ENCODE measurements at places on chromosomes 11 and 22.

GRCh38 chr22:39175353-39176142 lies 23.1 kb upstream of the CBX7 start:
- no peak for DNase-seq

DNA sequence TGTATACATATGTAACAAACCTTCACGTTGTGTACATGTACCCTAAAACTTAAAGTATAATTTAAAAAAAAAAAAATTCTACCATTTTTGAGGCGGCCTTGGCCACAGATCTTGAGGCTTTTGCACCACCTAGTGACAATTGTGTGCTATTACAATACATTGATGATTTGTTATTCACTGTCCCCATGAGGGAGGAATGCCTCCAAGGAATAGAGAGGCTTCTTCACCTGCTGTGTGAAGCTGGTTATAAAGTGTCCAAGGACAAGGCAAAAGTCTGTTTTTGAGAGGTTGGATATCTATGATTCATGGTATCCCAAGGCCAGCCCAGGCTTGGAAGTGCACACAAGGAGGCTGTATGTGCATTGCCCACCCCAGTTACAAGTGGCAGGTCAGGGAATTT lies 30.7 kb downstream of the SLC22A25 start:
- peak; percentile 33 for DNase-seq

GRCh38 chr11:76385903-76386302 lies 4.8 kb downstream of the GVQW3 start:
- DNase-seq: no peak

DNA sequence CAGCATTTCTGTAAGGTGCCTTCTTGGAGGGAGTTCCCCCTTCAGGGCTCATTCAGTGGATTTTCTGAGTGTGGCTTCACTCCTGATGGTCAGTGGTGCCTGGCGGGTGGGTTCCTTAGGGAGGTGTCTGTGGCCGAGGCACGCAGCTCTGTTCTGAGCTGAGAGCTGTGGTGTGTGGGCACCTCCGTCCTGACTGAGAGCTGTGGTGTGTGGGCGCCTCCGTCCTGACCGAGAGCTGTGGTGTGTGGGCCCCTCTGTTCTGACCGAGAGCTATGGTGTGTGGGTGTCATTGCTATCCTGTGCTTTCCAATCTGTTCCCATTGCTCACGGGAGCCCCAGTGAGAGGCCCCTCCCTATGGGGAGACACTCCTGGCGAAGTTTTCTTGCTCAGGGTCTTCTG lies 39.8 kb downstream of the MUC6 start:
- DNase-seq: no peak

GRCh38 chr11:76667271-76667818 lies 3.2 kb downstream of the LRRC32 start:
- DNase-seq: no peak

DNA sequence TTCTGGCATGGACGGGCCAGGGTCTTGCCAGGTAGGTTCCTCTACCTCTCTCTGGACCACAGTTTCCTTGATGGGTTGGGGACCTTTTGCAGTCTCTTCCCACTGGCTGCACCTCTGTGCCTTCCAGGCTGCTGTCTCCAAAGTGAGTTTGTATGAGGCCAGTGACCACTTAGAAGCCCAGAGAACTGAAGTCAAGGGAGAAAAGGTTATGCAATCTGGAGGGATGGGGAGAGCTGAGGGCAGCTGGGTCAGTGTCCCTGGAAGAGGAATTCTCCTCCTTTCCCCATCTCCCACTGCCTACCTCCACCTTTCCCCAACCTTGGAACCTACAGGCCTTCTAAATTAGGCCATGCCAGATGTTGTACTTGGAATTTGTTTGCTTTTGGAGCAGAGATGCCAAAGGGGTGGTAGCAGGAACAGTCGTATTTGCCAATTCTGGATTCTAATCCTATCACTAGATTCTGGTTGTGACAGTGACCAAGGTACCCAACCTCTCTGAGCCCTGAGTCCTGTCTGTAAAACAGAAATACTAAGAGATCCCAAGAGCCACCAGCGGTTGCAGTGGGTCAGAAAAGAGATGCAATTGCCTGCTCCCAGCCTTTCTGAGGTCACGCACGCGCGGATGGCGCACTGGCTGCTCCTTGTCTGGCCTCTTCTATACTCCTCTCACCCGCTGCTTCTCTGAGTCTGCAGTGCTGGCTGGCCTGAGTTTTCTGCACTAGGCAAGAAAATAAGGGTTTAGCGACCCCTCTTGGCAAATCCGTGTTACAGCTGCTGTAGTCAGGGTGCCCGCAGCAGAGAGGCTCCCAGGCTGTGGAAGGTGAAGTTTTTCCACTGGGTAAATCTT lies 10.7 kb upstream of the ACCSL start:
- DNase-seq: peak; percentile 68

DNA sequence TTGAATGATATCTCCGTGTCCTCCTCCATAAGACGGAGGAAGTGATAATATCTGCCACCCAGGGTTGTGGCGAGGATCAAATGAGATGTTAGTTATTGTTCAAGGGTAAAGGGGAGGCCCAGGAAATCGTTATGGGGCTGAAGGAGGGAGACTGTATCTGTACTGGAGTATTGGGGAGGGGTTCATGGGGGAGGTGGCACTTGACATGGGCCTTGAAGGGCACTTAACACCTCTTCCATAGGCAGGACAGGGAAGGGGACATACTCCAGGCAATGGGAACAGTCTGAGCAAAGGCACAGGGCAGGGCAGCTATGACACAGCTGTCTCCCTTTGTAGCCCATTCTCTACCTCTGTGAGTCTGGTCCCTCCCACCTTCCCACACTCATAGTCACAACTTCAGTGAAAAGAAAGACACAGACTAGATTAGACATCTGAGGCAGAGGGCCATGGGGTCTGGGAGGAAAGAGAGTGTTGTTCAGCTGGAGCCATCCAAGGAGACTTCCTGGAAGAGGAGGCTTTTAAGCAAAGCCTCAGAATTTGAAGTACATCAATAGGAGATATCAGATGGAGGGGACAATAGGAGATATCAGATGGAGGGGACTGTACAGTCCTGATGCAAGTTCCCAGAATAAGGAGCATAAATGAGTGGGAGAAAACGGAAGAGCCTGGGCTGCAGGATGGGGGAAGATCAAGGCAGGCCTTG lies 15.8 kb upstream of the DGKZ start:
- DNase-seq: no peak

DNA sequence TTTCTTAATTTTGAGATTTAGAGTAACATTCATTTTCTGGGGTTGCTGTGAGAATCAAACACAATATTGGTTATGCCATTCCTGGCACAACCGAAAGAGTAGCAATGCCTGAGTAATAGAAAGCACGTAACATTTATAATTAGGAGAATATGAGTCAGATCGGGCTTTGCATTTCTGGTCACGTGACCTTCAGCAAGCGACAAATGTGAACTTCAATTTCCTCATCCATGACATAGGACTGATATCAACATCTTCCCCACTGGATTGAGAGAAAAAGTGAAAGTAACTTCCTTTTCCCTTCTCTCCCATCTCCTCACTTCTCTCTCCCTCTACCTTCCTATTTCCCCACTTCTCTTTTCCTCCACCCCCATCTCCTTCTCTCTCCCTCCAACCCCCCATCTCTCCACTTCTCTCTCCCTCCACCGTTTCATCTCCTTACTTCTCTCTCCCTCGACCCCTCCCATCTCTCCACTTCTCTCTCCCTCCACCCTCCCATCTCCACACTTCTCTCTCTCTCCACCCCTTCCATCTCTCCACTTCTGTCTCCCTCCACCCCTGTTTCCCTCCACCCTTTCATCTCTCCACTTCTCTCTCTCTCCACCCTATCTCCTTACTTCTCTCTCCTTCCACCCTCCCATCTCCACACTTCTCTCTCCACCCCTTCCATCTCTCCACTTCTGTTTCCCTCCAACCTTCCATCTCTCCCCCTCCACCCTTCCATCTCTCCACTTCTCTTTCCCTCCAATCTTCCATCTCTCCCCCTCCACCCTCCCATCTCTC lies 33.5 kb upstream of the CAT start:
- peak; percentile 89 for DNase-seq

DNA sequence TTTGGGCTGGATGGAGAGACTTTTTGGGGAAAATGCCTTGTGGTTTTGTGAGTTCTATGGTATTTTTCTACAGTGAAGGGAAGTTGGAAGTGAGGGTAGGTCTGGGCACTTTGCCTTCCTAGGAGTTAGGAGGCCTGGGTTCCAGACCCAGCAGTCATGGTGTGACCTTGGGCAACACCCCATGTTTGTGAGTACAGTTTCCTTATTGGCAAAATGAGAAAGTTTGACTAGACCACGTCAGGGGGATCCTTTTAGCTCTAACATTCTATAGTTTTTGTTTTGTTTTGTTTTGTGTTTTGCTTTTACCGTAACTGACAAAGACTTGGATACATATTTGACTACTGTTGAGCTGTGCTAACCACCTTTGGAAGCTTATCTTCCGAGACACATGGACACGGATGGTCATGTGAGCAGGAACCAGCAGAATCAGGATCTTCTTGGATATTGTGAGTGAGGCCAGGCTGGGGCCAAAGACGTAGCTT lies 109.0 kb downstream of the PKNOX2 start:
- no peak for DNase-seq

DNA sequence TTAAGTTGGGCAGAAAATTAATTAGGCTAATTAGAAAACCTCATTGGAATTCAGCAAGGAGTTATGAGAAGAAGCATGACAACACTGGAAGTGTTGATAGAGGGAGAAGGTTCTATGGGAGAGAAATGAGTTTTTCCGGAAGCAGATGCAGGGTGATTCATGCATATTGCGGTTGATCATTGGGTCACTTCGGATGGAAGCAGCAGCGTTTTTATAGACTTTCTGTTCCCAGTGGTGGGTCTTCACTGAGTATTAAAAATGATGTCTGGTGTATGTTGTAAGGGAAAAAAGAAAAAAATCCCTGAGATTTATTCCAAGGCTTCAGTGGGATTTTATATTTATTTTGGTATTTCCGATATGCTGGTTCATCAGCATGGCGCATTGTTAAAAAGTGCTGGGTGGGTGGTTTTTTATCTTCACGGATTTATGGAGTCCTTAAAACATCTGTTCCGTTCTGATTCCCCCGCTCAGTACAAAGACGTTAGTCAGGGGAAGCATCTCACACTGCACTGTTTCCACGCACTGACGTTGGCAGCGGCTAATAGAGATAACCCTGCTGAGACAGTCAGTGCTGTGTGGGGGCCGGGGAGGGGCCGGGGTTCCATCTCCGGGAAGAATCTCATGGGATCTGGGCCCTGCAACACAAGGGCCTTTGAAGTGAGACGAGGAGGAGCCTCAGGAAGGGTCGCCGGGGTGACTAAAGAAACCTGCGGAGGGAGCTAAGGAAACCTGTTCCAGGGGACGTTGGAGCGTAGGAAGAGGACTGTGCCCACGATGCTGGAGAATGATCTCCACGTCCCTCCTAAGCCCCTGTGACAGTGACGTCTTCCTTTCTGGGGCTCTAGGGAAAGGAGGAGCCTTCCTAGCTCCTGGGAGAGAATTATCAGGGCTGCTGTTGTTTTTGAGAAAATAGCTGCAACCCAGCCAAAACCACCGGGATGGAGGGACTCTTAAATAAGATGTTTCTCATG lies 390.0 kb downstream of the NTM start:
- no peak for DNase-seq

DNA sequence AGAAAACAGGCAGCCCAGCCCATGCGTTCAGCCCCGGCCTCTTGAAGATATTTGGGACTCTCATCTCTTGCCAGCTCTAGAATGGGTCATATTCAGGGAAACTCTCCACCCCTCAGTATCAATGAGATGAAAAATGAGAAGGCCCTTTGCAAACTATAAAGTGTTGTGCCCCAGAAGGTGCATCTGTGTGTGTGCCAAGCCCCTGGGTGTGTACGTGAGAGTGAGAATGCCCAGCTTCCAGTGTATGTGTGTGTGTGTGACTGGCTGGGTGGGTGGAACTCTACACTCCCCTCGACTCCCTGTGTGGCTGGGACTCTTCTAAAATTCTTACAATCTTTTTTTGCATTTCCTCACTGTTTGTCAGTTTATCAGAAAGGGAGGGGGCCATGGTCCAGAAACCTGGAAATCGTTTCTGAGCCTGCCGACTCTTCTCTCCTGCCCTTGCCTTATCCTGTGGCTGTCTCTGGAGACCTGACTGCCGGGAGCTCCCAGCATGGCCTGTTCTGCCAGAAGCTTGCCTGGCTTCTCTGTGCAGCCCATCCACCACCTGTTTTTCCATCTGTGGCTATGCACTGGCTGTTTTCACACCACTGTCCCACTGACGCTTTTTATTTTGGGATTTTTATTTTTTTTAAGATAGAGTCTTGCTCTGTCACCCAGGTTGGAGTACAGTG lies 1.2 kb downstream of the P2RY6 start:
- no peak for DNase-seq

GRCh38 chr11:72807021-72807693 lies 7.1 kb upstream of the ATG16L2 start:
- DNase-seq: no peak

GRCh38 chr11:93744669-93745004 lies 3.2 kb downstream of the C11orf54 start:
- DNase-seq: no peak

GRCh38 chr22:48857202-48857805 lies 970.4 kb downstream of the BRD1 start:
- no peak for DNase-seq

- no peak for DNase-seq
These were observed 757.2 kb downstream of the BRD1 start for GRCh38 chr22:49070501-49070900.

- DNase-seq: no peak
These were observed 6.5 kb downstream of the APOL2 start for GRCh38 chr22:36232715-36233401.

DNA sequence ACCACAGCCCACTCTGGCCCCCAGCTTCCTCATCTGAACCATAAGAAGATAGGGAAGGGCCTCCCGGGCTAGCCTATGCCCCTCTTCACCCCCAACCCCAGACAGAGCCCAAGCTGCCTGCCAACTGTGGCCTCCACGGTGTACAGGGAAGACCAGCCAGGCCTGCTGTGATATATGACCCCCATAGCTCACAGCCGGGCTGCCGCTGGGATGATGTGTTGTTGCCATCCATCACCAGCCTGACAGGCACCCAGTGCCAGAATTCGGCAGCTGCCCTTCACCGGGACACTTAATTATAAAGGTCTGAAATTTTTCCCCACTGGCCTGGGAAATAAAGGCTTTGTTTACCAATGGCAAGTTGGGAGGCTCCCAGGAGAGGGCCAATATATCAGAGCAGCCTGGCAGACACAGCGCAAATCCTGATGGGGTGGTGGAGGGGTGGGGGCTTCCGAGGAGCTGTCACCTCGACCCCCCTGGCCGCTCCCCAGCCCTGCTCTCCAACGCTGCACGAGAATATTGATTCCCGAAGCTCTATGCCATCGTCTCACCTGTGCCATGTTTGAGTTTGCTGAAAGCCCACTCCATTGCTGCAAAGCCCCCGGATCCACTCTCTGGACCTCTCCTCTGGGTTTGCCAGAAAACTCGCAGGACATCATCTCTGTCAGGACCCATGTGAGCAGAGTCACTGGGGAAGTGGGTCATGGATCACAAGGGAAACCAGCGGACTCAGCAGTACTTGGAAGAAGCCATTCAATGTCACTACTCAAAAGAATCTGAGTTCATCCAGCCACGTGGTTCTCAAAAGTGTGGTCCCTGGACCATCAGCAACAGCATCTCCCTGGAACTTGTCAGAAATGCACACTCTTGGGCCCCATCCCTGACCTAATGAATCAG lies 296.9 kb downstream of the MN1 start:
- no peak for DNase-seq

- no peak for DNase-seq
These were observed 23.9 kb downstream of the TMEM123 start for GRCh38 chr11:102428696-102429095.

- no peak for DNase-seq
These were observed 1231.5 kb downstream of the JRKL start for GRCh38 chr11:97621282-97621681.
